ENCODE measurements at places on chromosomes 12 and 14. TPM values are rescaled to one million over a fixed set of nuclear protein-coding genes. Genes with fewer than 3 reads are reported as not detected.

- DNase-seq = no peak
Measured at GRCh38 chr12:46743456-46743855, 82.3 kb downstream of the SLC38A4 start.

DNA sequence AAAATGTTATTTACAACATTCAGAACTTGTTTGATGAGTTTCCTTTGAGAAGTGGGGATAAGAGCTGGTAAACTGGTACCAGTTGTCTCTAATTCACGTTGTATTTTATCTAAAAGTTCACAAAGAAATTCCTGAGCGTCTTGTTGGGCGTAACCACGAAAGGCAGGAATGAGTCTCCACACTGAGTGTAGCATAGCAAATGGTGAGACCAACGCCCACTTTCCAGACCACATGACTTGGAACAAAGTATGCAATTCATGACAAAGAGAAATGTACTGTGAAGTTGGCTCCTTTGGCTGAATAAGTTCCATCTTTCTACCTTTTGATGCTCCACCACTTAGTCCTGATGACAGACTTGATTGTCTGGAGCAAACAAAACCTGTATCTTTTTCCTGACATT is 18.4 kb downstream of the USP44 start:
- peak; percentile 53 for DNase-seq

- no peak for DNase-seq
Measured at GRCh38 chr14:75018694-75019093, 16.0 kb downstream of the EIF2B2 start.

DNA sequence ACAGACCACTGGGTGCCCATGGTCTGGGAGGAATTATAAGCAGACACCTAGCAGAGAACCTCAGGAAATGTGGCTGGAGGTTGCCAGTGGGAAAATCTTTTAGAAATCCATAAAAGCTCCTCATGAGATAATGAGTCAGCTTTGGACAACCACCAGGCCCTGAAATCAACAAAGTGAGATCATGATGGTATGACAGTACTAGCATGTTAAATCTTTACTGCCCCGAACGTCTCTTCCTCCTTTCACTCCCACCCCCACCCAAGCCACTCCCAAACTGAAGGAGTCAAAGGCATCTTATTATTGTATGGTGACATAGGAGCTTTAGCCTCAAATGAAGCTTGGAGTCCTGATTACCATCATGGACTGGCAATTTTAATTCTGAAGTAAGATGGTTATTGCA is 240.0 kb downstream of the DIO2 start:
- DNase-seq = peak; percentile 87

- peak; percentile 78 for DNase-seq
Measured at GRCh38 chr14:58865514-58866281, 227.9 kb downstream of the DACT1 start.

- DNase-seq = no peak
Measured at GRCh38 chr12:119576118-119576810, 17.3 kb upstream of the TMEM233 start.

DNA sequence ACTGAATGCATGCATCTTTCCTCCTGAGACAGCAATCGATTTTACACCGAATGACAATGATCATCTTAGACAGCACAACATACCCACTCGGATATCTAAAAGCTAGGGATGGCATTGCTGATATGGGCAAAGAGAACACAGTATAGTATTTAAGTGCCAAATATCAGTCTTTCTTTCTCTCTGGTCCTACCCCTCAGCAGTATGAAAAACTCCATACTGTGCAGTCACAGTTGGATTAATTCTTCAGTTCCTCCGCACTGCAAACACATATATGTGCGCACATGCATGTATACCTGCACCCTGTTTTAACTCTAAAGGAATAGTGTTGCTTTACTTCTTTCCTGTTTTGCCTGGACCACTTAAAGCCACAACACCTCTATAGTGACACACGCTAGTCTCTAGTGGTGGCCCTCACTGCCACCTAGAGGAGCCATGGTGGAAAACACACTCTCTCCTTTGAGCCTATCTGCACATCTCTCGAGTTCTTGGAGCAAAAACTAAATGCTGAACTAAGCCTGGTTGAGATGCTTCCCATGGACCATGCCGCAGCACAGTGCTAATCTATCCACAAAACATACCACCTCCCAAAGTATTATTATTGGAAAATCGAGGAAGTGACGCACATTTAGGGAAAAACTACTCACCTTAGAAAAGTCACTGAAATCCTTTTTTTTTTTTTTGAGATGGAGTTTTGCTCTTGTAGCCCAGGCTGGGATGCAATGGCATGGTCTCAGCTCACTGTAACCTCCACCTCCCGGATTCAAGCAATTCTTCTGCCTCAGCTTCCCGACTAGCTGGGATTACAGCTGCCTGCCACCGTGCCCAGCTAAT is 11.9 kb downstream of the TMEM52B start:
- peak; percentile 77 for DNase-seq

DNA sequence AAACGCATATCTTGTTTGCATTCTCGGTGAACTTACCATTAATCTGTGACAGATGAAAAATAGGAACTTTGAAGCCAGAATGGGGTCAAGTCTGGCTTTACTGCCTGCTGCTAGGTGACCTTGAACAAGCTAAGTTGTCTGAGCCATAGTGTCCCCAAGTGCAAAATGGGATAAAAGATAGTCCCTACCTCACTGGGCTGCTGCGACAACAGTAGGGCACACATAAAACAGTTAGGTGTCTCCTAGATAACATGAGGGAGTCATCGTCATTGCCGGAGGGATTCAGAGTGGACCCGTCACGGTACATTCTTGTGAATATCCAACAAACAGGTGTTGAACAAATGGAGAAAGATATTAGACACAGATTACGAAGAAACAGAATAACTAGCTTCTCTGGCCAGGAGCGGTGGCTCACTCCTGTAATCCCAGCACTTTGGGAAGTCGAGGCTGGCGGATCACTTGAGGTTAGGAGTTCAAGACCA is 71.2 kb downstream of the NINJ2 start:
- DNase-seq = no peak

GRCh38 chr14:88488897-88489296 is 65.9 kb downstream of the PTPN21 start:
- no peak for DNase-seq

DNA sequence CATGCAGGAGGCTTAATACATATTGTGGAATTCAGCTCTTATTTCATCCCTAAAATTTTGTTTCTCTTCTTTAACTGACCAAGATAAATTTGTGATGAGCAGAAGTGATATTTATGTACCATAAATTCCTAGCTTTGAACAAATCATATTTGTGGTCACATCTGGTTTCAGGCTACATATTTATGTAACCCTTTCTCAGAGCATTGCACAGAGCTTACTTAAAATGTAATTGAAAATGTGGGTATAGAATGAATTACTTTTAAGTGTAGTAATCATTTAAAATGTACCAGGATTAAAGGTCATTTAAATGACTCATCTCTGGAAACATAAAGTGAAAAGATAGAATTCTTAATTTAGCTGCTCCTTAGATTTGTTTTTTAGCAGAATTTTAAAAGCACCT is 129.9 kb upstream of the FRMD6 start:
- DNase-seq = peak; percentile 91

- DNase-seq = no peak
Measured at GRCh38 chr14:68719634-68720384, 73.1 kb downstream of the ZFP36L1 start.

- no peak for DNase-seq
Measured at GRCh38 chr12:81203671-81204204, 125.9 kb downstream of the ACSS3 start.

DNA sequence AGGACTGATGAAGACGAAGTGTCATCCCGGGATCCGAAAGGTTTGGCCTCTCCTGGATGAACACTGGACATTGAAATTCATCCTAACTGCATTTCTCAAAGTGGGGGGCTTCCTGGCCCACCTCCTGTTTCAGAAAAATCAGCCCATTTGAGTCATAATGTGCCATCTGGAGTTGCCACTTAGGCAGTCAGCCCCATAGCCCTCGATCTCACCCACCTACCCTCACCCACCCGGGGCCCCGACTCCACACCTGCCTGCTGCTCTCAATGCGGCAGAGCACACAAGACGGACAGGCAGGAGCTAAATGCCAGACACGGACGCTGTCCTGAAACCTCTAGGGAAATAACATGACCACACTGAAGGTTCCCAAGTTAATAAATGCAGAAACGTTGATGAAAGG is 12.6 kb downstream of the DLK1 start:
- DNase-seq = no peak

GRCh38 chr12:54390176-54390667 is 5.7 kb upstream of the ZNF385A start:
- no peak for DNase-seq

The B4GALNT3 gene
- polyA plus RNA-seq = not detected

The CNPY2 gene
- polyA plus RNA-seq = 175 TPM

The SERPINA10 gene
- polyA plus RNA-seq = not detected

The TTLL5 gene
- 9.3 TPM for polyA plus RNA-seq

The COL2A1 gene
- polyA plus RNA-seq = not detected

The SCARB1 gene
- 24.8 TPM for polyA plus RNA-seq

The CLEC1A gene
- polyA plus RNA-seq = not detected

The ERP27 gene
- not detected for polyA plus RNA-seq
